ENCODE measurements at places on chromosomes 12 and 14.
A peak's percentile ranks its signal among the peaks of the same experiment; 100 is the strongest.

- no peak for DNase-seq
Observed at GRCh38 chr14:51002406-51002999, 58.2 kb upstream of the PYGL start.

- peak; percentile 21 for DNase-seq
Observed at GRCh38 chr14:56490379-56490778, 89.2 kb upstream of the TMEM260 start.

GRCh38 chr12:5817246-5817645, 127.8 kb downstream of the ANO2 start:
- DNase-seq: no peak

- DNase-seq: no peak
Observed at GRCh38 chr12:39620659-39621658, 1.4 kb upstream of the ABCD2 start.

DNA sequence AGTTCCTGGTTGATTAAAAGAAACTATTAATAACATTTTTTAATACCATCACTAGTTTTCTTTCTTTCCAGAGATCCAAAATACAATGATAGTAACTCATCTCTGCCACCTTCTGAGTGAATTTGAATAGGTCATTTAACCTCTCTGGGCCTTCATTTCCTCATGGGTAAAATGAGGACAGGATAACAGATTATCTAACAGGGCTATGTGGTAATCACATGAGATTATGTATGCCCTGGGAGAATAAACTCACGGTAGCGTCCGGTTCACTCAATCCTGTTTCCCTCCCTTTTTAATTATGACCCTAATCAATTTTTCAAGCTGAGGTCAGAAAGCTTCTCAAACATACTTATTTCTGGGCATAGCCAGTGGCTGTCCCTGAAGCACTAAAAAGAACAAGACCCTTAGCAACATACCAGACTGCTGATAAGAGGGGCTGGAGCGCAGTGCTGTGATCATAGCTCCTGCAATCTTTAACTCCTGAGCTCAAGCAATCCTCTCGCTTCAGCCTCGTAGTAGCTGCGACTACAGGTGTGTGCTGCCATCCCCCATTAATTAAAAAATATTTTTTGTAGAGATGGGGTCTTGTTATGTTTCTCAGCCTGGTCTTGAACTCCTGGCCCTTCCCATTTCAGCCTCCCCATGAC, 24.2 kb downstream of the ATXN2 start:
- no peak for DNase-seq

DNA sequence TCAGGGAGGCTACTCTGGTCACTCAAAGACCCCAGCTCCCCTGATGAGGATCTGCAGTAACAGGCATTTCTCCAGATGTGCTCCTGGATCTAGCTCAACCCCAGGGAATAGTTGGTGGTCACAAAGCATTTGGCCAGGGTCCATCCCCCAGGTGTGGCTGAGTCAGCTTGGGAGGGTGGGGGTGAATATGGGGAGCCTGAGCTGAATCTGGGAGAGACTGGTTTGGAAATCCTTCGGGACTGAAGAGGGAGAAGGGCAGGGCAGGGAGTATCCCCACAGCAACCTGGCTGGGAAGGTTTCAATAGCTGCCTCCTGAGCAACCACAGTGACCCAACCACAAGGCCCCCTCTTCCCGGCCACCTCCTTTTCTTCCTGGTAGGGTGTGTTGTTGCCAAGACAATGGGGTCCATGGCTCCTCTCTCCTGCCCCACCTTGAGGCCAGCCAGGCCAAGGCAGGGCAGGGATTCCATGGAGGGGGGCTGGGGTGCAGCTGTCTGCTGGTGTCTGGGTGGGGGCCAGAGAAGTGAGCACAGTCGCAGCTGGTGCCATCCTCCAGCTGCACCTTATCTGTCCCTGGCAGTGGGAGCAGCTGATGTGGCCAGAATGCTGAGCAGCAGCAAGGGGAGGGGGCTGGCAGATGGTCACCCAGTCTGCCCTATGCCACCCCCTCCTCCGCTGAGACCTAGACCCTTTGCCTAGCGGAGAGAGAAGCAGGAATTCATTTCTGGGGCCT, 5.5 kb downstream of the ASIC1 start:
- no peak for DNase-seq

DNA sequence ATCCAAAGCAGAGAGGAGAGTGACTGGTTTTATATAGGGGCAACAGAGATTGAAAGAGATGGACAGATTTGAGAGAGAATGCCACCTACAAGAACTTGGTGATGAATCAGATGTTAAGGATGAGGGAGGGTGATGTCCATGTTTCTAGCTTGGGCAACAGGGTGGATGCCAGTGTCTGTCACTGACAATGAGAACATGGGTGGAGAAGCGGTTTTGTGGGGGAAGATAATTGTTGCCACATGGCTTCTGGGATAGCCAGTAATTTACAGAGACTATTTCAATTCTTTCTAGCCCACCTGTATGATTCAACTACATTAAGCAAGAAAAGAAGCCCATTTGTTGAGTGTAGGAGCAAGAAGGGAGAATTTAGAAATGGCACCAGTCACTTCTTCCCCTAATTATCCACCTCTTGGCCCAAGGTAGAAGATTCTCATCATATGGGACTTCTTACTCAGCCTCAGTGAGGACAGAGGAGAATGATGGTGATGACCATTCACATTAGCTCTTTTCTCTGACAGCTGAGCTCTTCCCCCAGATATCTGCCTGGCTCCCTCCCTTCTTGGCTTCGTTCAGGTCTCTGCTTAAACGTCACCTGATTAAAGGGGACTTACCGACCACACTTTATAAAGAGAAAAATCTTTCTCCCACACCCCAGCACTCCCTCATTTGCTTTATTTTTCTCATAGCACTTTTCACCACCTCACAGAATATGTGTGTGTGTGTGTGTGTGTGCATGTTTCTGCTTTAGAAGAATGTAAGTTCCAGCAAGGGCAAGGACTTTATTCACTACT, 117.8 kb downstream of the DUSP6 start:
- no peak for DNase-seq

- no peak for DNase-seq
Observed at GRCh38 chr12:63075376-63076060, 75.5 kb downstream of the AVPR1A start.

DNA sequence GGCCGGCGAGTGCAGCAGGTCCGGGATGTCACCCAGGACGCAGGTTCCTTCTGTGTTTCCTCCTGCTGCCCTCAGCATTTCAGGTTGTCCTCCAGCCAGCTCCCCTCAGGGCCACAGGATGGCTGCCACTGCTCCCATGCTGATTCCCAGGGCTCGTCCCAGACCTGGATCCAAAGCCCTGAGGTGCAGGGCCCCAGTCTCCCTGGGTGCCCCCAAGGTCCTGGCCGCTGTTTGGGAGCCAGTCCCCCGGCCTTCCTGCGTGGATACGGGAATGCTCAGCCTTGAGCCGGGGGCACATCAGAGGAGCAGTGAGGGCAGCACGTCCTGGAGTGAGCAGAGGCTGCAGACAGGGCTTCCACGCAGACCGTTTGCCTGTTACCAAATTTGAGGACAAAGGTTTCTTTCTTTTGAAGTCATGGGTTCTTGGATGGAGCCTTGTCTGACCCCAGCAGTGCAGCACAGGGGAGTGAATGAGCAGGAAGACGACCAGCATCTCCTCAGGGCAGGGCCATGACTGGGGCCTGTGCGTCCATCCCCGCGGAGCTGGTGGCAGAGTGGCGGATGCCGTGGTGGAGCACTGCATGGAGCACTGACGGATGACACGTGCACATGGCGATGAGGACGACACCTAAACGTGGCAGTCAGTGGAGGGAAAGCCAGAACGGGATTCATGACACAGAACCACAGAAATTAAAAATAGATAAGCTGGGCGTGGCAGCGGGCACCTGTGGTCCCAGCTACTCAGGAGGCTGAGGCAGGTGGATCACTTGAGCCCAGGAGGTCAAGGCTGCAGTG, 12.5 kb upstream of the CACNA2D4 start:
- DNase-seq: no peak

DNA sequence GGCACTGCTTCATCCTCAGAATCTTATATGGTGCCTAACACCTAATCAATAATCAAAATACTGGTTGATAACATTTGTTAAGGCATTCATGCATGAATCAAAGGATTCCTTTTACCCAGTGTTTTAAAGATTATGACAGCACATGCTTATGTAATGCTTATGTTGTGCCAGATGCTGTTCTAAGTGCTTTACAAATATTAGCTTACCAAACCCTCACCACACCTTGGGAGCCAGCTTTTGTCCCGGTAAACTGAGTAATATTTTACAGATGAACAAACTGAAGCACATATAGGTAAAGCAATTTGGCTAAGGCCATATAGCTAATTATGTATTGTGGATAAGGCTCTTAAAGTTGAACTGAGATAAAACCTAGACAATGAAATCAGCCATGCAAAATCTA, 209.2 kb downstream of the ALX1 start:
- no peak for DNase-seq

GRCh38 chr14:85811340-85811739, 281.4 kb downstream of the FLRT2 start:
- DNase-seq: no peak

DNA sequence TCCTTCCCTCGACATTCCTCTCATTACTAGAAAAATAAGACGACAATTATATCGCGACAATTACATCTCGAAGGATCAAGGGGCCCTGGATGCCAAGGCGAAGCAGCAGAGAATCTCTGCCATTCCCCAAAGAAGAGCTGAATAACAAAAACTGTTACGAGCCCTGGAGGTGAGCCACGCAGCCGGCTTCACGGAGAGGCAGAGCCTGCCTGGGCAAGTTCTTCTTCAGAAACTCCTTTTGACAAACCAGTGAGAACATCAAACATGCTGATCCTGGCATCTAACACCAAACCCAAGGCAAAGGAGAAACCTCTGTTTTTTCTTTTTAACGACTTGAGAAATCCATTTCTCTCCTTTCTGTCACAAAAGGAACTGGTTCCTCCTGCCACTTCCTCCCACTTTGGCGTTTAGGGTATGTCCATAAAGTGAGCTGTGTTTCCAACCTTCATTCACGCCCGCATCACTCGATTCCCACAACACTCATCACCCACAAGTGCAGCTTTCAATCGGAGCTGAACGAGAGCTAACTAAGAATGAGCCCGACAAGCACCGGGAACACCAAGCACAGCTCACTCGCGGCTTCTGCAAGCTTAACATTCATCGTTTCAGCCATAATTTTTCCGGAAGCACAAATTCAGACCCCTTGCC, 21.5 kb downstream of the CCDC88C start:
- DNase-seq: no peak

DNA sequence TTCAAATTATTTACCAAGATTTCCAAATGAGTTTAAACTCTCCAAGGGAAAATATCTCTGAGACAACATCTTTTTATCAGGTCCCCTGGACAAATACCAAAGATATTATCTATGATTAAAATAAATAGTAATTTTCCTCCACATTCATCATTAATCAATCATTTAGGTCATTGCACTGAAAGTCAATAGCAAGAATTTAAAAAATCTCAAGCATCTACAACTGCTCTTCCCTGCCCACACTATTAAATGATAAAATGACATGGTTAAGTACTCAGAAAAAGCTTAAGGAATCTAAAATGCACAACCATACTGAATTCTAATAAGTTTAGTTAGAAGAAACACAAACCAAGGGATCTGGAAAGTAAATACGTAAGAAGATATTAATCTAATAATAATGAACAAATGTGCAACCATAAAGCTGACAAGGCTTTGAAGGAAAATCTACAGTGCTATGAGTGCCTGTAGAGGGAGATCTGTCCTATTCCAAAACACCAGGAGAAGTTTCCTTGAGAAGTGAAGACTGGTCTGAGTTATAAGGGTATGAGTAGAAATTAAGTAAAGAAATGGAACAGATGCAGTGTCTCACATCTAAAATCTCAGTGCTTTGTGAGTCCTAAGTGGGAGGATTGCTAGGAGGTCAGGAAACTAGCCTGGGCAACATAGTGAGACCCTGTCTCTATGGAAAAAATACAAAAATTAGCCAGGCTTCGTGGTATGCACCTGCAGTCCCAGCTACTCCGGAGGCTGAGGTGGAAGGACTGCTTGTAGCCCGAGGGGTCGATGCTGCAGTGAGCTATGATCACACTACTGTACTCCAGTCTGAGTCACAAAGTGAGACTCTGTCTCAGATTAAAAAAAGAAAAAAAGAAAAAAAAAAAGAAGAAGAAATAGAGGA, 19.2 kb downstream of the INTS13 start:
- DNase-seq: no peak

DNA sequence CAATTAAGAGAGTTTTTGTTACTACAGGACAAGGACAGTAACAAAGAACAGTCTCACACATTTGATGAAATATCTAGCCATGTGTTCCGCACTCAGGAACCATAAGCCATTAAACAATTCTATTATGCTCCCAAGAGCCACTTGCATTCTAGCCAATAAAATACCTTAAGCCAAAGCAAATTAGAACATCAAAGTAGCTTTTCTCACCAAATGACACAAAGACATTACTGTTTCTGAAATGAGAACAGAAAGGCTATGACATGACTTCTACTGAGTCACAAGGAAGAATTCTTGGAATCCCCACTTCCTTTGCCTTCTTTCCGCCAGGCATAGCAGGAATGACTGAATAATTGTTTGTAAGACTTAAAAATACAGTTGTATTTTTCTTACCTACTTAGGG, 445.8 kb downstream of the ATP23 start:
- no peak for DNase-seq

DNA sequence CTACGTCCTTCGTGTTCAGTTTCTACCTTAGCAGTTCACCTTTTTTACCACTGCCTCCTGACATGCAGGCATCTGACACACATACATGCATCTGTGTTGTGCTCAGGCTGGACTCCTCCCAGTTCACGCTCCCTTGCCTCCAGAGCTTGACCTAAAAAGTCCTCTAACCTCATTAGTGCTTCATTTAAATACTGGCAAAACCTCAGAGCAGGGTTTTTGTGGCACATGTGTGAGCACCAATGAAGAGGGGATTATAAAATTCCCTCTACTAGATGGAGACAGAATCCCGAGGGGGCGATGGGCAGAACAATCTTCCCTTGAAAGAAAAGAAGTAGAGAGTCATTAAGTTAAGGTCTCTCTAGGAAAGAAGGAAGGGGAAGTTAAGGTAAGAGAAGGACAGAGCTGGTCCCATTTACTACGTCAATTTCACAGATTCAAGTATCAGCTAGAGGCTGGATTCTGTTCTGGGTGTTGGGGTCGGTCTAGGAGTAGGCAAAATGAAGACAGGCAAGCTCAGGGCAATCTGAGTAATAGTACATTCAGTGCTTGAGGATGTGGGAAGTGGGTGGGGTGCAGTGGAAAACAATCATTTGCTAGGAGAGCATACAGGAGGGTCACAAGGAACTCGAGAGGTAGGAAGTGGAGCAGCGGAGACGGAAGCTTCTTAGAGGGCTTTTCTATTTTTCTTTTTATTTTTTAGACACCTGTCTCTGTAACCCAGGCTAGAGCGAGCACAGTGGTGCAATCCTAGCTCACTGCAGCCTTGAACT, 7.5 kb downstream of the HAL start:
- no peak for DNase-seq

Measured in HEK293T (cell line).